Hippocampal formation (tissue), 2 donors: ENCODE measurements at places on chromosomes 1 and 21.

DNA sequence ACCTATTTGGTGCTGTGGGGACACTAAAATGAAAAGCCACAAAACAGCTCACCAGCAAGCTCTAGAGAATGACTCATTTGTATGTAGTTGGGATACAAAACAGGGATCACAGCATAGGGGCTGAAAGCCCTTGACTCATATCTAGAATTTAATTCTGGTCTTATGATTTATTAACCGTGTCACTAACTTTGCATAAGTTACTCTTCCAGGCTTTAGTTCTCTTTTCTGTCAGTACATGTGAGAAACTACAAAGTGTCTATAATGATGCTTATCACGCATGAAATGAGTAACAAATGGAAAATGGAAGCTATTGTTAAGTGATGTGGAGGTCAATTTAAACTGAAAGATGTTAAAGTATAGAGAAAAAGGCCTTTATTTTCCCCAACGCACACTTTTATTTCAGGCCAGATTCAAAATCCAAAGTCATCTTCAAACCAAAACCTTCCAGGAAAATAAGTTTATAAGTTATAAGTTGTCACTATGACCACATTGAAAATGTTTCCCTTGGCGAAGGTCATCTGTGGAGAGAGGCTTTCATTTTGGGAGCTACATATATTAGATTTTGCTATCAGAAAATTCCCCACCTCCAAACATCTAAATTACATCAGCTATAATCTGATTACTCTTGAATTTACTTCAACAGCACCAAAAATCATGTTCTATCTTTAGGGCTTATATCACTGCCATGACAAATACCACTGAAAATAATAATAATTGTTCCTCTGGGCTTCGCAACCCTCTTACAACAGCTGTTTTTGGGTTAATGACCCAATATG, 430.5 kb downstream of the MRPL39 start:
- DNase-seq = no peak

DNA sequence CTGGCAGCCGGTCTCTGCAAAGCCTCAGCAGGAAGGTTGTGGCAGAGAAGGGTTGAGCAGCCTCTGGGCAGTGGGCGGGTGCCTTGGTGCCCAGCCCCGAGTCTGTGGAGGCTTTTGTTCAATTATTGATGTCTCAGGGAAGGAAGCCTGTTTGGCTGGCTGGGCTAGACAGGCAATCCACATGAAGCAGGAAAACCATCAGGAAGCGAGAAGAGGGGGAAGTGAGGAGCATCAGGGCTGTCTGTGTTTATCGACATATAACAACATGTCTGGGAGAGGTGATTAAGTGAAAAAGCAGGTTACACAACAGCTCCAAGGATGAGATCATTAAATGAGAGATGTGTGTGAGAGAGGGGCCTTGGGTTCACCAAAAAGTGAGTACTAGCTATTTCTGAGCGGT, 105.4 kb downstream of the UBE2U start:
- DNase-seq = no peak

DNA sequence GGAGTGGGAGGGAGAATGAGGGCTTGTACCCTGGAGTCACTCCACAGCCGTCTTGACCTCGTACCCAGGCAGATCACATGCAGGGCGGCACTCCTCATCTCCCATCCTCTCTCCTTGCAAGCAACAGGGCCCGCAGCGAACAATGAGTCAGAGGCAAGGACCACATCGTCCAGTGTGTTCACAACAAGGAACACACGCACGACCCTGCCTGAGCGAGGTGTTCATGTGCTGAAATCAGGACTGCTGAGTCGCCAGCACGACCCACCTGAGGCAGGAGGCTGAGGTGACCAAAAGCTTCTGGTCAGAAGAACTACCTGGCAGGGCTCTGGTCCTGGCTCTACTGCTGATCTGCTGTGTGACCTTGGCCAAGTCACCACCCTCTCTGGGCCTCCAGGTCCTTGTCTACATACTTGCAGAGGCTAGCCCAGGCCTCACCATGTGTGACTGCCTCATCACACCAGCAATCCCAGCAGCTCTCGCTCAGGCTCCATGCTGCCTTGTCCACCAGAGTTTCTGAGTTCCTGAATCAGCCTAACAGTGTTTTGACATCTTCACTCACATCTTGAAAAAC, 78.0 kb downstream of the SSBP3 start:
- no peak for DNase-seq

GRCh38 chr1:26857473-26858060, 5.4 kb upstream of the SFN start:
- DNase-seq = no peak

- DNase-seq = no peak
These were observed 4.0 kb upstream of the GPR3 start for GRCh38 chr1:27388337-27389005.

- no peak for DNase-seq
These were observed 16.8 kb upstream of the ETV3 start for GRCh38 chr1:157154940-157155514.

DNA sequence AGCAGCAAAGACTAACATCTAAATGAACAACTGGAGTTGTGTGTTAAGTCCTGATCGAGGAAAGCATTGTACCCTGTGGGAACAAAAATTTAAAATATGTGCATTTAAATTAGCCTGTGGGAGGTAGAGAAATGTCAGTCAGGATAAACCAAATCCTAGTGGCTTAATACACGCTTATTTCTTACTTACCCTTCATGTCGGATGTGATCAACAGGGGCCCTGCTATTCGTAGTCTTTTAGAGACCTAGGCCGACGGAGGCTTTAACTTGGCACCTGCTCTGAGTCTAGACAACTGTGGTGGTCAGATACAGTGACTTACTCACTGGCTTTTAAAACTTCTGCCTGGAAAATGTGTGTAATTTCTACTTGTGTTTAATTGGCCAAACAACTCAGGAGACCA, 10.2 kb downstream of the GSTM3 start:
- no peak for DNase-seq

GRCh38 chr1:8373581-8374241, 55.8 kb downstream of the SLC45A1 start:
- DNase-seq = peak; percentile 65

DNA sequence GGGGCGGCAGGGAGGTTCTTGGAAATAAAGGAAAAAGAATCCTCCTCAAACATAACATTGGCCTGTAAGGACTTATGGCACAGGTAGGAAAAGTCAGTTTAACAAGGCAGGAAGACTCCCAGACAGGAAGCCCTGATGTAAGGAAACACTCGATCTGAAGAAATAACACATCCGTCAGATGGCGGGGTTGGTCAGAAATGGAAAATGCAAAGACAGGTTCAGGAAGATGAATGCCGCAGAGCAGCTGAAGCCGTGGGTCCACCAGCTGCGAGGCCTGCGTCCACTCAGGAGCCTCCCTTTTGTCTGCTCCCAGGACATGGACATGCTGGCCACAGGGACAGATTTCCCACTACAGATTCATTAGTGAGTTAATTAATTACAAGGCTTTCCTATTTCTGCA, 3.8 kb downstream of the RSPH1 start:
- DNase-seq = no peak

- DNase-seq = no peak
These were observed 416.8 kb downstream of the NPHP4 start for GRCh38 chr1:5575396-5575940.

DNA sequence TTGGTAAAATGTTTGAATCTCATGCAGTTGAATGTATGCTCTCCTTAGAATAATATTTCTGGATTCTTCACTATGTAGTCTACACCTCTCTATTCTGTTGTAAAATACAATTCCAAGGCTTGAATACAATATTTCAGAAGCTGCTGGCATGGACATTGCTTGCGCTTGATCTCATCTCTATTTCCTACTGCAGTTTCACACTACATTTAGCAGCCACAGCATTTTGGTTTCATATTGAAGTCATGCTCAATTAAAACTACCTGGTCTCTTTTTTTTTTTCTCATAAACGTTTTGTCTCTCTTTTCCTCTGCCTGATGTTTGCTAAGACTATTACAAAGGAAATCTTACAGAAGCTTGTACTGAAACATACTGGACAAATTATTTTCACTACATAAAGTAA, 631.0 kb upstream of the TMPRSS15 start:
- no peak for DNase-seq

DNA sequence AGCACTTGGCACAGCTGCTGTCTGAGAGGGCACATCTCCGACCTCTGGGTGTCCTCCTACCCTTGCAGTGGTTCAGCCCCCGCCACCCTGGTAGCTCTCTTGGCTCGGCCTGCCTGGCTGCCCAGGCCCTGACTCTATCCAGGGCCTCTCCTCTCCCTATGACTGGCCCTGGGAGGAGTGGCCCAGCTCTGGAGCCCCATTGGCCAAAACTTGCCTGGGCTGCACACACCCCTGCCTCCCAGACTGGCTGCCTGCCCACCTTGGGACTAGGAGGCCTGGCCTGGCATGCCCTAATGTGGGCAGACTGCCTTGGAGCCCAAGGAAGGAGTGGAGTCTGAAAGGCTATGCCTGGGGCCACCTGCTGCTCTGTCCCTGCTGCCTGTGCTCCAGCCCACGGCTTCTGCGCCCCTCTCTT, 33.6 kb downstream of the ACOT11 start:
- peak; percentile 66 for DNase-seq

- DNase-seq = no peak
These were observed 12.3 kb downstream of the CAPN9 start for GRCh38 chr1:230759369-230760065.

DNA sequence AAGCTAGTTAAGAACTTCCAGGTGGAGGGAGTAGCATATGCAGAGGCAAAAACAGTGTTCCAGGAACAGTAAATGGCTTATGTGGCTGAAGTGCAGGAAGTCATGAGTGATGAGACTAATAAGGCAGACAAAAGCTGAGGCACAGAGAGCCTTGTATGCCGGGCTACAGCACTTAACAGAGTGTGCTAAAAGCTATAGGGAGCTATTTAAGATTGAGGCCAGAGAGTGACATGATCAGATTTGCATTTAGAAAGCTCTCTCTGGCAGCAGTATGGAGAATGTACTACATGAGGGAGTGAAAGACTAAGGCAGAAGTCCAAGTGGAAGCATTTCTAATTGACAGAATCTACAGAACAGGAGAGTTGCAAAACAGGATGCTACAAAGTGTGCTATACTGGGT, 38.6 kb downstream of the WASF2 start:
- DNase-seq = no peak

GRCh38 chr1:39995973-39996393, 41.0 kb downstream of the MFSD2A start:
- DNase-seq = no peak

GRCh38 chr21:26593800-26594199, 20.7 kb upstream of the CYYR1 start:
- no peak for DNase-seq

DNA sequence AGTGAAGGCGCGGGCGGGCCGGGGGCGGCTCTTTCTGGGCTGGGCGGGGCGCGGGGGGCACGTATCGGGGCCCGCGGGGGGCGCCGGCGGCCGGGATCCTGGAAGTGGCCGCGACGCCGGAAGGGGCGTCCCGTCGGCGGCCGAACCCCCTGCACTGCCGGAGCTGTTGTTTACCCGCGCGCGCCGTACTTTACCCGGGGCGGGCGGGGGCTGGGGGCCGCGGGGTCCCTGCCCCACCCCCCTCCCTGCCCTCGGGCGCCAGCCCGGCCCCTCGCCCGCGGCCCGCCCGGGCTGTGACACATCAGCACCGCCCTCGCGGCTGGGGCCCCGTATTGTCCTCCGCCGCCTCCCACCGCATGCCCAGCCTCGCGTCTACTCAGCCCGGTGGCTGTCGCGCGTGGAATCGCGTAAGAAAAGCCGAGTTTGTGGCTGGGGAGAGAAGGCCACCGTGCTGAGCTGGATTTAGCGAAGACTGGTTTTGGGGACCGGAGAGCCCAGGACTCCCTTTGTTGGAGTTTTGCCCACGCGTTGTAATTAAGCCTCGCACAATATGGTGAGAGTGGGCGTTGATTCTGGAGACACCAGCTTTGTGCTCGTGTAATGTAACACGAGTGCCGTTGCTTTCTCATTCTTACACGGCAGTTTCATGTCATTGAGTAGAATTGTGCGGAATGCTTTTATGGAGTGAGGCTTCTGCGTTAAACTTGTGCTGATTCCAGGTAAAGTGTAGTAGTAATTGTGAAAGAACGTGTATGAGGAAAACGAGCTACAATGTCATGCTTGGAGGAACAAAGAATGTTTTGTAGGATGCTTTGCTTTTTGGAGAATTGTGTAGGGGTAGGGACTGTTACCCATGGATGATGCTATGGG, 559 bp downstream of the BACH1 start:
- no peak for DNase-seq
